ENCODE measurements at places on chromosomes 2 and 18.

DNA sequence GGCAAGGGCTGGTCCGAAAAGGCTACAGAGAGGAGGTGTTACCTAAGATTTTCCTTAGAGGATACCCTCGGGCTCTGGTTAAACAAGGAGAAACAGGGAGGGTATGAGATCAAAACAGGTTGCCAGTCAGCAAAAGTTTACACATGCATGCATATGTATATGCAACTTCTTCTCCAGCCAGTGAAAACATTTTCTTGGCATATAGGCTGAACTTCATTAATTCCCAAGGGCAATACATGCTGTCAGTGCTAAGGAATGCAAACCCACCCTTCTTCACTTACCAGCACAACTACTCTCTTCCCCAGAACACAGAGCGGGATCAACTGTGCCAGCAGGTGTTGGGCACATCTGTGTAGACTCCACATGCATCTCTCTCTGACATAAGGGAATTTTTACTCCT lies 176.0 kb downstream of the GFPT1 start:
- H3K27ac ChIP-seq, result no peak overlapping the region
- H3K27me3 ChIP-seq, result peaks cover 6% of the 10 kb centered on the region
- no peaks in the 10 kb centered on the region for H3K4me1 ChIP-seq
- H3K36me3 ChIP-seq, result no peaks in the 10 kb centered on the region
- H3K4me3 ChIP-seq, result no peak overlapping the region
- no peak for DNase-seq

GRCh38 chr2:138677221-138677620 lies 103.0 kb downstream of the NXPH2 start:
- DNase-seq, result no peak
- no peaks in the 10 kb centered on the region for H3K4me1 ChIP-seq
- H3K27me3 ChIP-seq, result peaks cover 7% of the 10 kb centered on the region
- H3K27ac ChIP-seq, result no peak overlapping the region

- H3K27ac ChIP-seq, result no peak overlapping the region
- peaks cover 2% of the 10 kb centered on the region for H3K4me1 ChIP-seq
- peaks cover 3% of the 10 kb centered on the region for H3K36me3 ChIP-seq
- H3K4me3 ChIP-seq, result no peak overlapping the region
- no peak for DNase-seq
Measured at GRCh38 chr18:56987236-56987635, 159.7 kb upstream of the BOD1L2 start.

- no peak overlapping the region for H3K4me3 ChIP-seq
- no peaks in the 10 kb centered on the region for H3K27me3 ChIP-seq
- H3K4me1 ChIP-seq, result peaks cover 5% of the 10 kb centered on the region
- no peak overlapping the region for H3K27ac ChIP-seq
- DNase-seq, result no peak
Measured at GRCh38 chr18:56302156-56302555, 336.2 kb downstream of the TXNL1 start.

DNA sequence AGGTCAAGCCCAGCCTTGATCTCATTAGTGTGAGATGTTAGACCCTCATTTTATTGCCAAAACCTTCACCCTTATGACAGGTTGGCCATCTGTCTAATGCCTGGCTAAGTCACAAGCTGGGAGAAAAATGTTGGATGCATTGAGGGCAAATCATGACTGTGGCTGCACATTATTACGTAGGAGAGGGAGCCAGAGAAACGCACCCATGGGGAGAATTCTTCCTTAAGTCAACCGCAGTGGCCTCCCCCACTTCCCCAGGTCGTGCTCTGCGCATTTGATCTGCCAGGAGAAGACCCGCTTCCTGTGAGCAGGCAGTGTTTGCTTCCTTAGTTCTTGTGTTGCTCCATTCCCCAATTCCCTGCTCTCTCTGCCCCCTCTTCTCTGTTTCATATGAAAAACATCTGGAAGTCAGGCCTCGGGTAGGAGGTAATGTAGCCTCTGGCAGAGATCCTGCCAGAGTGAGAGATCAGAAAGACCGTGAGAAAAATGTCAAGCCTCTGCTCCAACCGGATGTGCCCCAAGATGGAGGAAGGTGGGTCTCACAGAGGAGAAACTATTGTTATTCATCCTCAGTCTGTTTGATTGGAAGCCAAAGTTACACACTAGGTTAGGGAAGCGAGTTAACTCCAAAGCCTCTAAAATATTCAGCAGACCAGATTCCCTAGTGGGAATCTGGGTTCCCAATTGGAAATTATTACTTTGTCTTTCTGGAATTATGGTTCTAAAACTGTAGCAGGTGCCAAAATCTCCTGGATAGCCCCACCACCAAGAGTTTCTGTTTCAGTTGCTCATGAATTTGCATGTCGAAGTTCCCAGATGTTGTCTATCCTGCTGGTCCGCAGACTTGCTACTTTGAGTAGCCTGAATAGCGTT lies 144.3 kb upstream of the PELI1 start:
- no peak overlapping the region for H3K27ac ChIP-seq
- H3K4me3 ChIP-seq, result no peak overlapping the region
- peaks cover 4% of the 10 kb centered on the region for H3K36me3 ChIP-seq
- no peak for DNase-seq
- peaks cover 1% of the 10 kb centered on the region for H3K27me3 ChIP-seq
- no peaks in the 10 kb centered on the region for H3K4me1 ChIP-seq

DNA sequence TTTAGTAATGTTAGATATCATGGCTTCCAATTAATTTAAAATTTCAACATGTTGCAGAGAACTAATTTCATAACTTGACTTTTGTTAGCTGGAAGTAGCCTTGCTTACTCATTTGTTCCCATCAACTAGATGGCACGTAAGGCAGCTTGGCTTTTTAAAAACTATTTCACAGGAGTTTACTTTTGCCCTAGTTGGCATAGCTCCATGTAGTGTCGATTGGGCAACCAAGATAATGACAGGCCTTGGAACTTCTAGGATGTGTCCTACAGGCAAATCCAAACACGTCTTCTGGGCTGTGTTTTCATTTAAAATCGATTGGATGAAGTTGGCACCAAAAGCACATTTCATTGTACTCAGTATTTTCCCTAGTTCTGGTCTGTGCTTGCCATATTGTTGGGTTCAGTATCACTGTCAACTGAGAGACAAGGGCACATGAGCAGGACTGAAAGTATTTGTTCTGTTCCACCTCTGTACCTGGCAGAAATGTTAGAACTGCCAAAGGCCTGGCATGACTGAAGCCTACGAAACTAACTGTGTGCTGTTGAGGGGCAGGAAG lies 29.4 kb downstream of the HADHB start:
- H3K27me3 ChIP-seq, result no peaks in the 10 kb centered on the region
- no peak overlapping the region for H3K4me3 ChIP-seq
- H3K27ac ChIP-seq, result no peak overlapping the region
- H3K36me3 ChIP-seq, result peaks cover 19% of the 10 kb centered on the region
- H3K4me1 ChIP-seq, result peaks cover 13% of the 10 kb centered on the region
